A172 (cell line): ENCODE measurements at places on chromosomes 1 and 21. TPM values are rescaled to one million over a fixed set of nuclear protein-coding genes. Genes with fewer than 3 reads are reported as not detected.

DNA sequence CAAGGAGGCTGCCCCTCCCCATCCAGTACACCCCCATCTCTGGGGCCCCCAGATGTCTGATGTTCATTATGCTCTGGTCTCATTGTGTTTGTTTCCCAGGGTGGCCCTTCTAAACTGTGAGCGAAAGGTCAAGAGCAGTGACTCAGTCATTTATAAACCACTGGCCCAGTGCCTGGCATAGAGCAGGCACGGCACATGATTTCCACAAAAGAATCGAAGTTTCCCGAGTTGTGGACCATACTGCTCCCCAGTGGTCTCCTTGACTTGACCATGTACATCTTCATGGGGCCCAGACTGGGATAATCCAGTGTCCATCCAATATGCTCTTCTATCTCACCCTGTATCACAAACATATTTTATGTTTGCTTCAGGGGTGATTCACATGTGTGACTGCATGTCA, 153.3 kb downstream of the NR5A2 start:
- peak; percentile 50 for DNase-seq

DNA sequence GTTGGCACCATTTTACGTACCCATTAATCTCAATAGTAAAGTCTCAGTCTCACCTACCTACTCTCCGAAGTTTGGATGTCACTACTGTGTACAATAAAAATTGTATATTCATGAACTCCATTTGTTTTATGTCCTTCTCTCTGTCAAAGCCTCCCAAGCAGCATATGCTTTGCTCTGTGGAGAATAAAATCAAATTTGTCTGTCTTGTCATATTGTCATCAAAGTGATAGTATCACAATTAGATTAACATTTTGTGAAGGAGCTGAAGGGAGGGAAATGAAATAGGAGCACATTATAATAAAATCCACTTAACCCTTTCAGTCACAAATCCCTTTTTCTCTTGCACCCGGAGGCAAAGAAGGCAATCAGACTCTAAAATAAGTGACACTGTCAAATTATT, 177.1 kb upstream of the RRP15 start:
- no peak for DNase-seq

DNA sequence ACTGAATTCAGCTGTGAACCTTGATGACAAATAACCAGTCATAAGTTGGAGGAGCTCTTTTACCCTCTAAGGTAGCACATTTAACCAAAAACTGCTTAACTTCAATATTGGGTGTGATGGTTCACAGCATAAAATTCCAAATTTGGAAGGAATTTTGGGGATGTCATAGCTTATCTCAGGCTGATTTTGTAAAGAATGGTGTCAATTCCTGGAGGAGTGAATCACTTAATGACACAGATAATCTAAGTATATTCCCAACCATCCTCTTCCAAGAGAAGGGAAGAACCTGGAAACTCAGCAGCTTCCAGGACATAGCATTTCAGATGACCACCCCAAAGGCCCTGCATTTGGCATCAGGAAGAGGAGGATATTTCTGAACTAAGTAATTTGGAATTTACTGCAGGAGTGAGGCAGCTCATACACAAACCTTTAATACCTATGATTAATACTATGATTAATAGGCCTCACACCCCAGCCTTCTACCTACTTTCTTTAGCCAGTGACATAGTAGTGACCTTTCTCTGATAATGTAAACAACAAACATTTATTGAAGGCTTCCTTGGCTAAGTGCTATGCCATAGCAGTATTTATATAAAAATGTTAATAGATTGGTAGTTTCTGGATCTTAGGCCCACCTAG, 14.5 kb downstream of the GLUL start:
- DNase-seq, result no peak

- no peak for DNase-seq
Measured at GRCh38 chr1:92619466-92620189, 132.9 kb upstream of the GFI1 start.

DNA sequence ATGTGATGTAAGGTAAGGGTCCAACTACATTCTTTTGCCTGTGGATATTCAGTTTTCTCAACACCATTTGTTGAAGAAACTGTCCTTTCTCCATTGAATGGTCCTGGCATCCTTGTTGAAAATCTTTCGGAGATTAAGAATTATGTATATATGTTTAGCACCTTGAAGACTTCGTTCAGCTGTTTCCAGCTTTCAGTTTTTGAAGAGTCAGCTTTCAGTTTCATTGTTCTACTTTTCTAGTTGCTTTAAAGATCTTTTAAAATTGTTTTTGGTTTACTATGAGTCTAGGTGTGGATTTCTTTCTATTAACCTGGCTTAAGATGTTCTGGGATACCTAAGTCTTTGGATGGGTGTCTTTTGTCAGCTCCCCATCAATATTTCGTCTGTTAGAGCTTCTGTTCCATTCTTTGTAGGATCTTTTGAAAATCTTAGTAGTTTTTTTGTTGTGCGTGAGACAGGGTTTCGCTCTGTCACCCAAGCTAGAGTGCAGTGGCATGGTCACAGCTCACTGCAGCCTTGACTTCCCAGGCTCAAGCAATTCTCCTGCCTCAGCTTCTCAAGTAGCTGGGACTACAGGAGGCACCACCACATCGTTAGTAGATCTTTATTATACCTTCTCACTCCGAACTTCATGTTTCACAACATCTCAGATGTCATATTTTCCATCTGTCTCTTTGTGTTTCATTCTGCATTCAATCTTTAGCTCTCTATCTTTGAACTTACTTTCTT, 353.5 kb upstream of the B3GALT2 start:
- no peak for DNase-seq

Gene CD2
- total RNA-seq, result not detected in 2 replicates

Gene NTMT2
- not detected in 2 replicates for total RNA-seq

DNA sequence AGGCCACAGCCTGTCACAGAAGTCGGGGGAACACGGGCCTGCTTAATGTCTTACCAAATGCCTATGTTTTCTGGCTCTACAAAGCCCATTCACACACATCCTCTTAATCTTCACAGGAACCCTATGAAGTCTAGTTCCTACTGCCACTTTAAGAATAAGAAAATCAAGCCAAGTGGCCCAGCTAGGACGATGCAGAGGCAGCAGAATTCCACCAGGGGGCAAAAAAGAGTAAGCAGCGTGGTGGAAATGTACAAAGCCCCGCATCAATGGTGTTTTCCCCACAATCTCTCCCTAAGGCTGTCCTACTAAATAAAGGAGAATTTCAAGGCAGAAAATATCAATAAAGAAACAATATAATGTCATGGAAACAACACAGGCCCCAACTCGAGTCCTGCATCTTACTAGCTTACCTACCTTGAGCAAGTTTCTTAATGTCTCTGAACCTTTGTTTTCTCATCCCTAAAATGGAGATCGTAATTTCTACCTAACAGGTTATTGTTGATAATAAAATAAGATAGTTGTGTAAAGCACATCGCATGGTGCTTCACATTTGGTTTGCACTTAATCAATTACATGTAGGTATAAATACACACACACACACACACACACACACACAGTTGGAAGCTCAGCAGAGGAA, 21.4 kb downstream of the SEC16B start:
- DNase-seq, result peak; percentile 78
